GM20000 (cell line): ENCODE measurements at places on chromosomes 5 and 9.

GRCh38 chr5:65946198-65946745 lies 19.9 kb downstream of the ERBIN start:
- no peak for DNase-seq

GRCh38 chr5:167565189-167565954 lies 726.1 kb upstream of the WWC1 start:
- DNase-seq = no peak

- no peak for DNase-seq
Observed at GRCh38 chr5:570446-570845, 41.7 kb upstream of the CEP72 start.

DNA sequence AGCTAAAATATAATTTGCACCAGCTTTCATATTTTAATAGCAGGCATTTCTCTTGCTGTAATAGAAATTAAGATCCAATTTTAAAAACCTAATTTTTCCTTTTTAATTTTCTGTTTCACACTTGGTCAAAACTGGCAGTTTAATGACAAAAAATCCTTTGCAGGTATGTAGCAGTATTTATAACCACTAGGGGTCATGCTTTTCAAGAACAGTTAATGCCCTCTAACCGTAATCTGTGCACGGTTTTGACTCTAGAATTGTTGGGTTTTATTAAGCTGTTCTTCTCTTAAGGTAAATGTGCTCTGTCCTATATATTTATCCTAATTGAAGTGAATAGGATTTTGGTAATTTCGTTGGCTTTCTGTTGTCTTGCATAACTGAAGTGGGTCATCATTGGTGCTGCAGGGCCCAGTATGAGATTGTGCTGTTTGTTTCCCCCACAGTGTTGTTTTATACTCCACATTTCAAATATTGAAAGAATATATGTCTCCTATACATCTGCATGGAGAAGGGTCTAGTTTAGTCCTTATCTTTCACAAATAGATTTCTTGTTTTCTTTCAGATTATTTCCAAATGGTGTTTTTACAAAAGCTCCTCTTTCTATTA lies 107.4 kb downstream of the SCAMP1 start:
- DNase-seq = peak; percentile 37

DNA sequence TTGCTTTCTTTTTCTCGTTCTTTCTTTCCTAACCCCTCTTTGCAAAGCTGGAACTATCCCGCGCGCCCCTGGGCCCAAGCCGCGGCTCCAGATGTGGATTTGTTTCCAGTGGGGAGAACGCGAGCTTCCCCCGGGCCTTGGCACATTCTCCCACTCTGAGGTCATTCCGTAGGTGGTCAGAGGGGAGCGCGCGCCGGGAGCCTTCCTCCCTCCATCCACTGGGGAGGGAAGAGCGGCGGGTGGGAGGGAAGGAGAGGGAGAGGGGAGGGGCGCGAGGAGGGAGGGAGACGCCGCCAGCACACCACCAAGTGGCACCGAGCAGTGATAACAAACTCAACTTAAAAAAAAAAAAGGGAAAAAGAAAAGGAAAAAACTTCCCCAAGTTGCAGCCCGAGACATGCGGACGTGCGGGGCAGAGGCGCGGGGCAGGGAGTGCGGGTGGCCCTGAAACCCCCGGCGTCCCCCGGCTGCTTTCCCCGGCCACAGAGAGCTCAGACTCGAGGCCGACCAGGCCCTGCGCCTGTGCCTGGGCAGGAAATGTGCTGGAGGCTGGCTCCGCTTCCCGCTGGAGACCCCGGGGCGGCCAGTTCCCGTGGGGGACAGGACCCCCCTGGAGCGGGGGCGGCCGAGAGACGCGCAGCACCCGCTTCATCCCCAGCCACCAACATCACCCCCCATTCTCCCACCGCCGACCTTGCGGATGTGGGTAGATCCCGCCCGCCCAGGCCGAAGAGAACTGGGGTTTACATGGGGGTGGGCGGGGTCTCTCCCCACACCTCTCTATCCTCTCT lies 3.1 kb downstream of the IER5L start:
- DNase-seq = peak; percentile 63

DNA sequence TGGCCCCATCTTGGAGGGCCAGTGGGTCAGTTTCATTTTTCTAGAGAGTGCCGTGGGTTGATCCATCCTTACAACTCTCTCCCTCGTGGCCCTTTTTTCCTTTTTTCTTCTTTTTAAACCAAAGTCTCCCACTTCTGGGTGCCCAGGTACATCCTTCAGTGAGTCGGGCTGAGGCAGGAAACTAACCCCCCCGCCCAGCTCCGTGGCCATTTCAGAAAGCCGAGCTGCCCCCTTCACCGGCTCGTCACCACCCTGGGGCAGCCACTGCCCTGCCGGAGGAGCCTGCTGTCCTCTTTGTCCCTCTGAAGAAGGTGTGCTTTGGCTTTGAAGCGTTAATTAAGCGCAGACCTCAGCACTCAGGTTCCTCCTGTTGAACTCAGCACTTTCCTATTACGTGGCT lies 5.2 kb downstream of the CFAP77 start:
- no peak for DNase-seq

DNA sequence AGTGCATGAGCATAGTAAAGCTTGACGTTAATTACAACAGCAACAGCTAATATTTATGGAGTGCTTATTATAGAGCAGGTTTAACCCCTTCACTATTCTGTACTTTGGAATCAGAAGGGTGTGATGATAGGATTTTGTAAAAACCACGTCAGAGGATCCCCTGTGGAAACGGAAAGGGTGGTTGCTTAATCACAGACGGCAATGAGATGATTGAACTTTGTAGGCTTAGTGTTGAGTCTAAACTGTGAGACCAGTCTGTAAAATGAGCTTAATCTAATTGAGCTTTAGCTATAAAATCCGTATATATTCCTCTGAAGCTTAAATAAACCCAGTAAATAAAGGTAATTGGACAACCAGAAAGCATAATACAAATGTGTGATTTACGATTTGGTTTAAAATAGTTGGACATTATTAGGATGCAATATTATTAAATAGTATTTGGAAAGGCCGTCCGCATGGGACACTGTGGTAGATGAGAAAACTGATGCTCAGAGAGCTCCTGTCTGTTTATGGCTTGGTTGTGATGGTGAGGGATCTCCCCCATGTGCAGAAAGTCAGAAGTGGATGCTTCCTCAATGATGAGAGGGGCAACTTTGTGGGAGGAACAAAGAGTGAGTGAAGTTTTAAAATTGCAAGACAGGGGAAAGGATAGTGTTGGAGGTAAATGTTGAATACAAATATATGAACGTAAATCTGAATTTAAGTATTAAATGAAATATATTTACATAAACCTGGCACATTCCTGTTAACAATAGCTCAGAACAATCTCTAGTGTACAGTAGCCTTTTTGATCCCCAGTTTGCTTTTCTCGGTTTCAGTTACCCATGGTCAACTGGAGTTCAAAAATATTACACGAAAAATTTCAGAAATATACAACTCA lies 23.4 kb upstream of the SCGB3A2 start:
- DNase-seq = no peak

DNA sequence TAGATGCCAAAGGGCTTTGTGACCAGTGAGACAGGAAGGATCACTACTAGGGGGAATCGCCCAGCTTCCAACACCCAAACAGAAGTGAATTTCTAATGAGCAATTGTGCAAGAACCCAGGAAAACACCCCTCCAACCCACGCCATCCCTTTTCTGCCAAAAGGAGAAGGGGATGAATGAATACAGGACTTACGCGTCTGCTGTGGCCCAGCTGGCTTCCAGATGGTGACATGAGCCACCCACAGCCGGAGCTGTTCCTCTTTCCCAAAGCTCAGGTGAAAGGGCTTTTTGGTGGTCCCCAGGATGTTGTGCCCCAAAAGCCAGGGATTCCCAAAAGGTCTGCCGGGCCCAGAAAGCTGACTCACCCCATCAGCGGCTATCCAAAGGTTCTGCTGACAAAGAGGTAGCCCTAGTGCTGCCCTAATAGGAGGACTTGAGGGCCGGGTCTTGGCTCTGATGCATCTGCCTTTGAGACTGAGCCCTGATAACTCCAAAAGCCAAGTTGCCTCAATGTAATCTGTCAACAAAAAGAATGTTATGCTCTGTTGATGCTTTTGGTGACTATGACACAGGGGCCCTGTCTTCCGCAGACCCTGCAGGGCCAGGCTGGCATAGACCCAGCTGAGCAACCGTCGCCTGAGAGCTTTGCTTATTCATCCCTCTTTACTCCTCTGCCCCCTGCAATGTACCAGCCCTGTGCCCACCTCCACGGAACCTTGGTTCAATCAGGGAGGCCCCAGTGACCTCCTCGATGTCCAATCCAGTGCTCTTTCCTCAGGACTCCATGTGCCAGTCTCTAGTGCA lies 14.5 kb downstream of the GSN start:
- DNase-seq = no peak

DNA sequence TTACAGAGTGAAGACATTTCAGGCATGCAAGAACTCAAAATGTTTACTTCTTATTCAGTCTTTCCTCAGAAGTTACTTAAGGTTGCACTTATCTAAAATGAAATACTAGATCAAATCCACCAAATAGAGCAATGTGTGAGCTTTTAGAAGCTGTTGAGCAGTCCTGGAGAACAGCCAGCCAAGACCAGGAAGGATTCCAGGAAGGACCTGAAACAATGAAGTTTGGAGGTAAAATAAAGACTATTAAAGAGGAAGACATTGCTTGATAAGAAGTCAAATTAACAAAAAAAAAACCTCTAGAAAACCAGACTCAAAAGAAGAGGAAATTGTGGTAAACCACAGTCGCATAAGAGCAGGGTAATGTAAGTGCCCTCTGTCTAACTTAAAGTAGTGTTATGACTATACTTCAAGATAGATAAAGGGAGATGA lies 156.2 kb upstream of the S1PR3 start:
- no peak for DNase-seq

DNA sequence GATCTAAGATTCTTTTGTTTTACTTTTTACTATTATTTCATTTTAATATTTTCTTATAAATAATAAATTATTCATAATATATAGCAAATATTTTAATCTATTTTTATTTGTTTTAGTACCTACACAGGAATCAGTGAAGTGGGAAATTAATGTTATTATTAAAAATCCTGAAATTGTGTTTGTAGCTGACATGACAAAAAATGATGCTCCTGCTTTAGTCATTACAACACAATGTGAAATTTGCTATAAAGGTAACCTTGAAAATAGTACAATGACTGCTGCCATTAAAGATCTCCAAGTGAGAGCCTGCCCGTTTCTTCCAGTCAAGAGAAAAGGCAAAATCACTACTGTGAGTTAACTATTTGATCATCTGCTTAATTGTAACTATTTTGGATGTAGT lies 138.7 kb downstream of the VPS13A start:
- DNase-seq = no peak

DNA sequence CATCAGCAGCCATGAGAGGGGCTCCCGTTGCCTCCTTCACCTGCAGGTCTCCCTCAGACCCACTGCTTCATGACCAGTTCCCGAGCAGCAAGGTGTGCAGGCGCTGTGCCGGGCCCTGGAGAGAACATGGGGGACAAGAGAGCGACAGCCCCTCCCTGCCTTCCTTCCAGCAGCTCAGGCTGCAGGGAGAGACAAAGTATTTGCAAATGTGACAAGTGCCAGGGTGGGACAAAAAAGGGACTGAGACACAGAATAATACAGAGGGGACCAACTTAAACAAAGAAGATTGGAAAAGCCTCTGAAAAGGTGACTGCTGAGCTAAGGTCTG lies 22.5 kb upstream of the VDAC1 start:
- no peak for DNase-seq

DNA sequence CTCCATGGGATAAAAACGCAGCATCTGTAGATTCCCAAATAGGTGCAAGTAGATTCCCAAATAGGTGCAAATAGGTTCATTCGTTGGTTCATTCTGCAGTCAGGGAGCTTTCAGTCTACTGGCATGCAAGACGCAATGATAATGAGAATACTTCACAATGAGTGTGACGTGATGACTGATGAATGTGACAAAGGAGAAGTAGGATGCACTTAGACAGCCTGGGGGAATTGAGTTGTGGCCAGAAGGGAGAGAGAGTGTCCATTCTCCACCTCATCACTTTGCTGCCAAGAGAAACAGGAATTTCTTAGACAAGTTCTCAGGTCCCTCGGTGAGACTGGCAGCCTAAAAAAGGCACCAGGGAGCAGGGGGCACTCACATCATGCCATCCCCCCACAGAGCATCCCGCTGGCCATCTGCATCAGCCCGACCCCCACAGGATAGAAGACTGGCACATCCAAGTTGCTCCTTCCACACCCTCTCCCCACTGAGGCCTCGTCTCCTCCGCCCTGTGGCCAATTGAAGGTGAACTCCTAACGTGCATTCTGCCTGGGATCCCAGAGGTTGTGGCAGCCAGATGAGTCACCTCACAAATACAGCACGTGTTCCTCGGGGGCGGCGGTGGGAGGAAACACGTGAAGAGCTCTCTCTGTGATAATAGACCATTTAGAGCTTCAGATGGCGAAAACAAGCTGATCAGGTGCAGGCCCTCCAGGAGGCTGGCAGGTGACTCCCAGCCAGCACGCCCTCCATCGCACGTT lies 19.9 kb upstream of the KCNIP1 start:
- DNase-seq = no peak

DNA sequence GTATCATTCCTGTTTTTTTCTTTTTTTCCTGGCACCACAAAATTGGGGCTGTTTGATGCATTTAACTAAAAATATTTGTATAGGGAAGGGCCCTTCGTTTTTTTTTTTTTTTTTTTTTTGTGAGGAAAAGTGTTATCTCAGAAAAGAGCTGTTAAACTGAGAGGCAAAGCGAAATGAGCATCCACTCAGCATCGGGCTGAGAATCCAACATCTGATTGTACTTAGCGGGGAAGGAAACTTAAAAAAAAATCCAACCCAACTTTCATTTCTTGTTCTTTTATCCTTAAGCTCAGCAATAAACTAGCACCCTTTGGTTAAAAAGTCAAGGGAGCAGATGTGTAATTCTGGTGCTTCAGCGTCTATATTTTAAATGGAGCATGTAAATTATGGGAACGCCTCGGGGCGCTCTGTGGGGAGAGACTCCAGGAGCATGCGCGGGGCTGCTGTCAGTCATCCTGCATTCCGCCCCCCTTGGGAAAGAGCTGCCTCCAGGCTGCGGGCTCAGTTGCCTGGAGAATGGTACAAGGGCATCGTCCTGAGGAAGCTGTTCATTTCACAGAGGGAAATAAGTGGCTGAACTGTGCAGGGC lies 33.3 kb downstream of the DMRT2 start:
- DNase-seq = no peak

- DNase-seq = peak; percentile 19
Observed at GRCh38 chr5:100901821-100902341, 1.2 kb downstream of the ST8SIA4 start.

GRCh38 chr5:82807021-82807420 lies 270.2 kb downstream of the TMEM167A start:
- no peak for DNase-seq

GRCh38 chr9:106019039-106019680 lies 324.8 kb downstream of the TMEM38B start:
- no peak for DNase-seq

- DNase-seq = no peak
Observed at GRCh38 chr9:88458716-88459465, 70.6 kb downstream of the SPIN1 start.

DNA sequence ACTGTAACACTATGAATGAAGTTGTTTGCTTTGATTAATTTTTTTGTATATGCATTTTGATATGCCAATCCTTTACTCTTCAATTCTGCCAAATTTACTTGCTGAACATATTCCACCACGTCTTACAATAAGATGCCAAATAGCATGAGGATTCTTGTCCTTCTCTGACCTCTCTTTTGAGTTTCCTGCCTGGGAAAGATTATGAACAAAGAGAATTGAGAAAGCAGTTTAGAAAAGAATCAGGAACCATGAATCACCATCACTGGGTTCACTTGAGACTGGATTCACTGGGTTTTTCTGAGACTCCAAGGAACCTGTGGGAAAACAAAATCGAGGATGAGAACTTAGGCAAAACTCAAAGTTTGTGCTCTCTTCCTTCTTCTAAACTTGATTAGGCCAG lies 256.5 kb downstream of the CETN3 start:
- DNase-seq = no peak
